Fibroblast of skin of left biceps (primary cell): ENCODE measurements at places on chromosomes 3 and 15.

GRCh38 chr15:66773129-66773873 is 71.3 kb downstream of the SMAD6 start:
- no peak for DNase-seq

DNA sequence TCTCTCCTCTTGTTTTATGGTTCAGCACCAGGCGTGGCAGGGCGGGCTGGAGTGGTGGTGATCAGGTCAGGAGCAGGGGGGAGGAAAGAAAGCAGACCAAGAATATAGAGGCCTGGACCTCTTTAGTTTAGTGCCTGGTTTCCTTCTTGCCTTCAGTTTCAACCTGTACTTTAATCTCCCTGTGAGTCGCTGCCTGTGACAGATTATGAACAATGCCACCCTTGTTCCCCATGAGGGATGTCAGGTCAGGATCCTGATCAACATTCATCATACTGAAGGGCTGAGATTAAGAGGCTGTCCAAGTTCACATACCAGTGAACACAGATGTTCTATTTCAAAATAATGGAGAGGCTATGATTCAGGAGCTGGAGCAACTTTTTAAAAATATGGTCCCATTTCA is 11.4 kb downstream of the ENTPD3 start:
- DNase-seq: no peak

DNA sequence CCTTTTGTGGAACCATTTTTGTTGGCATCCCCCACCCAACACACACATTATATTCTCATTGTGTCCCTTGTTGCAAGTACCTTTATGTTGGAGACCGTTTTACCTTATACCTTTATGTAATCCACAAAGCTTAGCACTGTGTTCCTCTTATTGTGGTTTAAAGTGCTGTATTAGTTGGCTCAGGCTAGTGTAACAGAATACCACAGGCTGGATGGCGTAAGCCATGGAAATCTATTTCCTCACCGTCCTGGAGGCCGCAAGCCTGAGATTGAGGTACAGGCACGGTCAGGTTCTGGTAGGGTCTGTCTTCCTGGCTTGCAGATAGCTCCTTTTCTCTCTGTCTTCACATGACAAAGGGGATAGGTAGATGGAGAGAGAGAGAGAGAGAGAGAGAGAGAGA is 302.8 kb downstream of the ROBO2 start:
- DNase-seq: no peak

GRCh38 chr15:39497016-39497758 is 83.7 kb upstream of the THBS1 start:
- DNase-seq: no peak

- DNase-seq: no peak
These were observed 58.4 kb downstream of the IGF2BP2 start for GRCh38 chr3:185766329-185767001.

DNA sequence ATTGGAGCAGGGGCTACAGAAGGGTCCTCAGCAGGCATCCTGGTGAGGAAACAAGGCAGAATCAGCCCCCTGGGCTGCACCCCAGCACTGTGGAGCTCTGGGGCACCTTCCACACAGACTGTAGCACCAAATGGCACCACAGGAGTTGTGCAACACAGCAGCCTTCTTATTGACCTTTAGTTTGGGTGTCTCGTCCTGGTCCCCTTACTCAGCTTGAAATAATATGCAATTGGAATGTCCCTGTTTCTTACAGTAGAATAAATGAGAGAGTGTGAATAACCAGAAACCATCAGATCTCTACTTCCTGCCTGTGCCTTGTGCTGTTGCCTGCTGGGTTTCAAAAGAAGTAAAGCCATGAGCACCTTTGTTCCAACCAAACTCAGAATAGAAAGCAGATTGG is 44.5 kb downstream of the RPLP1 start:
- DNase-seq: no peak

GRCh38 chr3:101036676-101037075 is 43.5 kb upstream of the ABI3BP start:
- DNase-seq: no peak

DNA sequence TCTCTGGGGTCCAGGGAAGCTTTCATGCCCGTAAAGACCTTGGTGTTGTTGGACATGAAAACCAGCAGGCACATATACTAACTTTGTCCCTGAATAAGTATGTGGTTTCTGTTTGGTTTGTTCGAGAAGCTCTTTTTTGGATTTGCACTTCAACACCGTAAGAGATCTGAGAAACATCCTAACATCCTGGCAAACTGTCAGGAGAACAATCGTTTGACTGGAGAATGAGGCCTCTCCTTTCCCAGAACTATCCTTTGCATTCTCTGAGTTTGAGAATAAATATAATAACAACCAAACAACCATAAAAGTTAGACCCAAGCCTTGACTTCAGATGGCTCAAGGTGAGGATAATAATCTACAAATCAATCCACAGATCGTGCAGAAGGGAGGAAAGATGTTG is 230.4 kb upstream of the WNT5A start:
- no peak for DNase-seq

DNA sequence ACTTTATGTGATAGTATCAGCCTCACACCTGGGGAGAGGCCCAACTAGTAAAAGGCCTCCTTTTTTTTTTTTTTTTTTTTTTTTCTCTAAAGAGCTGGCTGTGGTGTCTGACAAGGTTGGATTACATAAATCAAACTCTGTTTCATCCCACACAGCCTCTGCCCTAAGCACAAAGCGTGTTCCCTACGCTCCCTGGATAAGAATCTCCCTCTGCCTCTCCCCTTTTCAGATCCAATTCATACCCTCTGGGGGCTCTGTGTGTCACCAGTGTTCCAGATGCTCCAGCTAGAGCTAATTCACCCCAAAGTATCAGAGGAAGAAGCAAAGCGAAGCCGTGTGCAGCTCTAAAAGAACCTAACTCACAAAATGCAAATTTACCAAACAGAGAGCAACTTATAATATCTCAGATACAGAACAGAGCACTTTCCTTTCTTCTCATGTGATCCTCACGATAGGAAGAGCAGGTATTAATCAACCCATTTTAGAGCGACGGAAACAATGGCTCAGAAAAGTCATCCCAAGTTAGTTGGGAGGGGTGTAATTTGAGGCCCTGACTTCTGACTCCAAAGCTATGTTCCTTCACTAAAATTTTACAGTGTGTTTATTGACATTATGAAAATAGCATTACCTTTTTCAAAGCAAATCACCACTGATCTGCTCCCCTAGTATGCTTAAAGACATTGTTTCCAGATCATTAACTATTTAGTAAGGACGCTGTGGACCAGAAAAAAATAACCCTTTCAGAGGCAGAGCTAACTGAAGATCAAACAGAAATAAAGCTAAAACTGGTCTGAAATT is 12.4 kb downstream of the BMF start:
- DNase-seq: no peak

- no peak for DNase-seq
These were observed 47.1 kb downstream of the PDIA5 start for GRCh38 chr3:123113889-123114450.

DNA sequence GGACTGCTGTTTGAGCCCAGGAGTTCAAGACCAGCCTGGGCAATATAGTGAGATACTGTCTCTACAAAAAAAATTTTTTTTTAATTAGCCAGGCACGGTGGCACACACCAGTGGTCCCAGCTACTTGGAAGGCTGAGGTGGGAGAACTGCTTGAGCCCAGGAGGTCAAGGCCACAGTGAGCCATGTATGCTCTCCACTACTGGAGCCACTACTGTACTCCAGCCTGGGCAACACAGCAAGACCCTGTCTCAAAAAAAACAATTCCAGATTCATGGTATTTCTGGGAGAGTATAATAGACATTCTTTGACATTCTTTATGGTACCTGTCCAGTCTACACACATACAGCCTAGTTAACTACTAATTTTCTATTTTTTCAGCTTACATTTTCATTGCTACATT is 70.1 kb downstream of the GSK3B start:
- DNase-seq: no peak

GRCh38 chr15:31365032-31365654 is 38.5 kb downstream of the KLF13 start:
- DNase-seq: no peak

DNA sequence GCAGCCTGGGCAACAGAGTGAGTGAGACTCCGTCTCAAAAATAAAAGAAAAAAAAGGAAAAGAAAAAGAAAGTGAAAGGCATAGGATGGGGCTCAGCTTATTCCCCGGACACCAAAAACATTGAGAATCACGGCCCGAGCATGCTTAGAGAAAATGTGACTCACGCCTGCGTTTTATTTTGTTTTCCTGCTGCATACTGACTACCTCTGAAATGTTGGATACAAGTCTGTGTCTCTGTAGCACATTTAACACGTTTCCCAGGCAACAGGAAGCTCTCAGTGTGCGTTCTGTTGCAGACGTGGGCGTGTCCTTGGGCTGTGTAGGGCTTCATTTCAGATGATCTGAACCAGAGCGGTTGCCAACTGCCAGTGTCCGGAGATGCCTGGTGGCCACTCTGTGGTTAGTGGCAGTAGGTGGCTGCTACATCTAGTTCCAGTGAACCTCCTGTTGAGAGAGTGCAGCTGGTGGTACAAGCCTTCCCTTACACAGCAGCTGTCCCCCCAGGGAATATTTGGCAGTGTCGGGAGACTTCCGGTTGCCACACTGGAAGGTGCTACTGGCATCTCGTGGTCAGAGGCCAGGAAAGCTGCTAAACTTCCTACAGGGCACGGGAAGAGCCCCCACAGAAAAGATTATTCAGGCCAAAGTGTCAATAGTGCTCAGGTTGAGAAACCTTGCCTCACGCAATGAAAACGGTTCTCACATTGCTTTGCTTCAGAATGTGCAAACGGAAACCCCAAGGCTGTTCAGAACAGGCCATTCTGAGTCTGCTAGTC is 3.0 kb downstream of the SLC51A start:
- DNase-seq: peak; percentile 42

- no peak for DNase-seq
These were observed 15.6 kb downstream of the CPA3 start for GRCh38 chr3:148880681-148881080.

DNA sequence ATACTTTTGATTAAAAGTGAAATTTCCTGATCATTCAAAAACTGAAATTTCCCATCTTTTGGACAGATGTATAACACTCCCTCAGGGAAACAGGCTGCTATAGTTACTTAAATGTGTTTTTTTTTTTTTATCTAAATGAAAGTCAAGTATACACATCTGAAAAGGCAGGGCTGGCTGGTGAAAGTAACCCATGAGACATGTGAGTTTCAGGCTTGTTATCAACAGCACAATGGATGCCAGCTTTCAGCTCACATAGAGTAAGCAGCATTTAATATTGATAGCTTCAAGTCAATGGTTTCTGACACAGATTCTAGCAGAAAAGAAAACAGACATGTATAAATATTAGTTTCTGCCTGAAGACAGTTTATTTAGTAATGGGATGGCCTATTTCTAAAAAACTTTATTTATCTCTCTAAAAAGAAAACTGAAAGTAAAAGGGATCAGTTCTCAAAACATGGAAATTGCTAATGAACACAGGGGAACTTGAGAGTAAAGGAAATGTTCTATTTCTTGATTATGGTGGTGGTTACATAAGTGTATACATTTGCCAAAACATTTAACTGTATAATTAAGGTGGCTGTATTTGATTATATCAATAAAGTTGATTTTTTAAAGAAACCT is 89.7 kb upstream of the CMC1 start:
- DNase-seq: no peak

DNA sequence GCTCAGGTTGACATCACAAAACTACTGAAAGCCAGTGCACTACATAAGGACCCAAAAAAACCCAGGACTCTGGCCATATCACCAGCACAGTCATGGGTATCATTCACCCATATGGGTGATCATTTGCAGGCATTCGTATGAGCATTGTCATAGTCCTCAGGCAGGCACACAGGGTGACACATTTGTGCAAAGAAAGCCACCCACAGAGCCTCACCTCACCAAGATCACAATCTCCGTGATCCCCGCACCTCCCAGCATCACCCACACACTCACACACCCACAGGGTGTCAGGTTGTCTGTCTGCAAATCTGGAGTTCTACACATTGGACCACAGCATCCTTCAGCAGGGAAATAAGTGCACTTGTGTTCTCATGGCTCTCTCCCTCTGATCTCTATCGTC is 166.0 kb upstream of the LPP start:
- DNase-seq: no peak

DNA sequence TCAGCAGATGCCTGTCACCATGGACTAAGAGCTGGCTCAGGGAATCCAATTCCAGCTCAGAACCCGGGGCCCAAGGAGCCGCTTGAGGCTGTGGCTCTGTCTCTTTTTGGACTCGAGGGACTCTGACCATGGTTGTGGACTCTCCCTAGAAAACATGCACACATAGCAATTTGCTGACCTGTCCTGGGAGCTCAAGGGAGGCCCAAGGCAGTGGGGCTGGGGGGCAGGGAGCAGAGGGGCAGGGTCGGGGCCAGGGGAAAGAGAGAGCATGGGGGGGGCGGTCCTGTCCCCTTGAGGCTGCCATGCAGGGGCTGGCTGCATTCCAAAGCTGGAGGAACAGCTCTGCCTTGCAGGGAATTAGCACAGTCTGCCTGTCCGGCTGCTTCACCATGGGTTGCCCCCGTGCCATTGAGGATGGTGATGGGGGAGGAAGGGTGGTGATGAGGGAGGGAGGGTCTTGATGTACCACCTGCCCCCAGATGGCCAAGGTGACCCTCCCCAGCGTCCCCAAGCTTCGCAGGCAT is 190.1 kb downstream of the GOLGA6L6 start:
- no peak for DNase-seq

DNA sequence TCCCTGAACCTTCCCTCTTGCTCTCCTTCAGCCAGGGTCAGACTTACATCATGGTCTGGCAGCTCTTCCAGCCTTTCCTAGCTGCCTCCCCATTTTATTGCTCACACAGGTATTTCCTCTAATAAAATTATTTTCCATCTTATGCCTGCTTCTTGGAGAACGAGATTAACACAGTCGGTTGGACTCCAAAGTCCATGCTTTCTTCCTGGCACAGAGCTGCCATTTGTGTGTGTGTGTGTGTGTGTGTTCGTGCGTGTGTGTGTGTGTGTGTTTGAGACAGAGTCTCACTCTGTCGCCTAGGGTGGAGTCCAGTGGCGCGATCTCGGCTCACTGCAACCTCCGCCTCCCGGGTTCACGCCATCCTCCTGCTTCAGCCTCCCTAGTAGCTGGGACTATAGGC is 15.5 kb downstream of the FSD2 start:
- no peak for DNase-seq

GRCh38 chr3:100500320-100500880 is 8.0 kb downstream of the TMEM45A start:
- DNase-seq: no peak

- no peak for DNase-seq
These were observed 7.5 kb downstream of the GOLIM4 start for GRCh38 chr3:168088106-168088720.

DNA sequence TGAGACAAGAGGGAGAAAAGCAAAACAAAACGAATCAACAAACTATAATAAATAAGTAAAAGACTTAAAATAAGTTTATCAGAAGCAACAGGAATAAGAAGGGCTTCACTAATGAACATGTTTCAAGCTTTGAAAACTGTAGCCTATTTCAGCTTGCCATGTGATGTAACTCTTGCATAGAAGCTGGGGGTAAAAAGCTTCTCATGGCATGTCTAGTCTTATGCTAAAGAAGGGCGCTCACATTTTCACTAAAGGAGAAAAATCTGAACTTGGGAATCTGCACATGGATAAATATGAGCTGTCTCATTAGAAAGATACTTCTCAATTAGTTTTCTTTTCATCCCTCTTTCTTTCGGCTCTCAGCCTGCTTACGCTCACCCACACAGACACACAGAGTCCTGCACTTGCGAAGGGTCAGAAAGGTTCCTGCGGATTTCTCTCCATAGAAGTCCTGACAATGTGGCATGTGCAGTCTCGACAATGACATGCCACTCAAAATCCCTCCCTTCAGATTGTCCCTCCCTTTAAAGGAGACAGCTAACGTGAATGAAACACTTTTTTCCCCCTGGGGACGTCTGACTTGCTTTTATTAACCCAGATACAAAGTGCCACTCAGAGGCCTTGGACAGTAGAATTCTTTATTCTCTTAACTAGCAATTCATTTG is 568.9 kb upstream of the NR2F2 start:
- DNase-seq: no peak

GRCh38 chr3:14771593-14772497 is 46.9 kb upstream of the FGD5 start:
- no peak for DNase-seq
